ENCODE measurements at places on chromosomes 2 and 18.

DNA sequence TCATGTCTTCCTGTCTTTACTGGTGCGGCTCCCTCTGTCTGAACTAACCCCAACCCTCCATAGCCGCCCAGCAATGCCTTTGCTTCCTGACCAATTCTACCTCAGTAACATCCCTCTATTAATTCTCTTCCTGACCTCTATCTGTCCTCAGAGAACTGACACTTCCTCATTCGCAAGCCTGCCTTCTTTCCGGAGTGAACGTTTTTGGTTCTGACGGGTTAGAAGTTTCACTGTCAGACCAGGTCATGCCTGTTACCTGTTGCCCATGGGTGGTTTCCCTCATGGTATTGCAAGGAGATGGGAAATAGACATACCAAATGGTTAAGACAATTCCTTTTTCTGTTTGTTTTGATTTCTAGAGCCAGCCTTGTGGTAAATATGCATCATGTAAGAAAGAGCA lies 453.4 kb upstream of the SLC14A2 start:
- DNase-seq: no peak

- no peak for DNase-seq
Observed at GRCh38 chr18:9871244-9871746, 14.5 kb upstream of the TXNDC2 start.

- peak; percentile 92 for DNase-seq
Observed at GRCh38 chr2:240463274-240463865, 27.9 kb downstream of the GPC1 start.

GRCh38 chr2:231614559-231615057 lies 21.9 kb downstream of the TEX44 start:
- peak; percentile 88 for DNase-seq
